ENCODE measurements at places on chromosomes 1 and 21. TPM values are rescaled to one million over a fixed set of nuclear protein-coding genes. Genes with fewer than 3 reads are reported as not detected.

GRCh38 chr1:171220081-171220420 lies 28.2 kb upstream of the FMO1 start:
- H3K27ac ChIP-seq, result peak overlapping the region; percentile 86
- H3K4me3 ChIP-seq, result peak overlapping the region; percentile 73
- H3K36me3 ChIP-seq, result no peaks in the 10 kb centered on the region
- H3K27me3 ChIP-seq, result no peaks in the 10 kb centered on the region
- peak; percentile 79 for DNase-seq

- H3K4me3 ChIP-seq, result no peak overlapping the region
- no peak overlapping the region for H3K27ac ChIP-seq
- H3K27me3 ChIP-seq, result peaks cover 92% of the 10 kb centered on the region
- no peaks in the 10 kb centered on the region for H3K4me1 ChIP-seq
- DNase-seq, result no peak
Observed at GRCh38 chr1:18849261-18849711, 10.2 kb downstream of the TAS1R2 start.

GRCh38 chr1:57420981-57421785 lies 2.7 kb downstream of the DAB1 start:
- H3K36me3 ChIP-seq, result no peaks in the 10 kb centered on the region
- peak overlapping the region; percentile 91 for H3K4me3 ChIP-seq
- DNase-seq, result no peak
- H3K27me3 ChIP-seq, result peaks cover 5% of the 10 kb centered on the region

The DIRAS3 gene
- total RNA-seq, result 1.0 TPM

DNA sequence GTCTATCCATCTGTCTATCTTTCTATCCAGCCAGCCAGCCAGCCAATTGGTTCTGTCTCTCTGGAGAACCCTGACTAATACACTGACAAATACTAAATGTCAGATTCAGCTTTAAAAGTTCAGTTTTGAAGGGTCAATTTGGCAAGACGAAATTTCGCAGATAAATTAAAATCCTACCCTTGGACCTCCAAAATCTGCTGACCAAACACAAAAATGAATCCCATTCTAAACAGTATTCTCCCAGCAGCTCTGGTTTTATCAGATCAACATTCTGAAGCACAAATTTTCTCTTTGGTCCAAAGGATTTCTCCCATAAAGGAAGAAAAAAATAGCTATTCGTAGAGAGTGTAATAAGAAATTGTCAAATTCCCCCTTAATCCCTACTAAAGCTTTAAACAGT lies 248.6 kb downstream of the RERE start:
- peaks cover 19% of the 10 kb centered on the region for H3K4me1 ChIP-seq
- peaks cover 14% of the 10 kb centered on the region for H3K36me3 ChIP-seq
- no peak overlapping the region for H3K27ac ChIP-seq
- no peak overlapping the region for H3K4me3 ChIP-seq

DNA sequence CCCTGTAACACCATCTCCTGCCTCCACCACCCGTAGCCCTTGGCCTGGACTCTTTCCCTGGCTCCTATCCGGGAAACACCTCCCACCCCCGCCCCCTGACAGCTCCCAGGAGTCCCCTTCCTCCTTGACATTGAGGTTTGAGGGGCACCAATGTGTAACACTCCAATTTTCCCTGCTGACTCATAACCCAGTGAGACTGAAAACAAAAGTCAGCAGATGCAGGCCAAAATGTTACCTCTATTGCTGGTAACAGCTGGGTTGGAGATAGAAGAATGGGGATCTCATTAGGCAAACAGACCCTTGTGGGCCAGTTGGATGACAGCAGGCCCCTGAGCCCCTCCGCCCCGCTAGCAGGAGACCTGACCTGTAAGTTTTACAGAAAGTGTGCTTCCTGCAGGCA lies 237.2 kb downstream of the KAZN start:
- no peak for DNase-seq
- no peak overlapping the region for H3K27ac ChIP-seq
- H3K4me1 ChIP-seq, result no peaks in the 10 kb centered on the region
- no peaks in the 10 kb centered on the region for H3K36me3 ChIP-seq
- no peaks in the 10 kb centered on the region for H3K27me3 ChIP-seq
- H3K4me3 ChIP-seq, result no peak overlapping the region

The NUF2 gene
- 28.2 TPM for total RNA-seq

- no peaks in the 10 kb centered on the region for H3K4me1 ChIP-seq
- H3K36me3 ChIP-seq, result no peaks in the 10 kb centered on the region
- H3K27me3 ChIP-seq, result no peaks in the 10 kb centered on the region
- no peak overlapping the region for H3K27ac ChIP-seq
- no peak overlapping the region for H3K4me3 ChIP-seq
- peak; percentile 44 for DNase-seq
Observed at GRCh38 chr1:202124142-202124541, 1.4 kb downstream of the GPR37L1 start.

DNA sequence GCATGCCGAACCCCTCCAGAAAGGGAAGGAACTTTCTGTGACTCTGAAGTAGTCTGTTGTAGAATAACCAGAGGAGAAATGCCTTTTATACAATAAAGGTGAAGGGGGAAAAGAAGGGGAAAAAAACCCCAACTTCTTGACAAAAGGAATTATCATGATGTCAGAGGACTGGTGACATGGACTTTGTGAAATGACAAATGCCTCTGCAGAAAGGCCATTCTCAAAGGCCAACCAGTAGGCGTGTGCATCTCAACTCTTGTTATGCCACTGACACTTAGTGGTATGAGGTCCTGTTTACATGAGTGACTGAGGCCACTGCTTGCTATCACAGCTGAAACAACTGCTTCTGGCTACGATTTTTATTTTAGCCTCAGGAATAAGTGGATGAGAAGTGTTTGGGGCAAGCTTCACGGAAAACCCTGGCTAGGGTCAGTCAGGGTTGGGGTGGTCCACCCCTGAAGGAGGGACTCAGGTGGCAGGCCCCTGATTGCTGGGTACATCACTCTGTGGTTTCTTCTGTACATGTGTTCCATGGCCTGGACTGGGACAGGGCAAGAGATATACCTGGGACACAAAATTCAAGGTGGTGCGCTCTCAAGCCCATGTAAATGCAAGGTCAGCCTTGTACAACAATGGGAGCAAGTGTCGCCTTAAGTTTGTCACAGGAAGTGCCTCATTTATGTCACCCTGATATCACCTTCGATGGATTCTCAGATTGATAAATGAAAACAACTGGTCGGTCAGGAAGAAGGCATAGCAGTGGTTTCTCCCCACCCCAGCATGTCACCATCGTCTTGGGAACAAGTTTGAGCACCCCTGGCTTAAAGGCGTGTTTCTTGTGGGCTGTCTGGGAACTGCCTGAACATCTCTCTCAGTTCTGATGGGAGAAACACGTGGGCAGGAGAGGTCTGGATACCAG lies 12.4 kb downstream of the RUNX1 start:
- no peaks in the 10 kb centered on the region for H3K27me3 ChIP-seq
- peak; percentile 12 for DNase-seq
- H3K36me3 ChIP-seq, result no peaks in the 10 kb centered on the region
- H3K4me3 ChIP-seq, result no peak overlapping the region

The NTRK1 gene
- total RNA-seq, result 0.44 TPM

The LAMTOR5 gene
- total RNA-seq, result 104 TPM

- no peak overlapping the region for H3K27ac ChIP-seq
- H3K27me3 ChIP-seq, result no peaks in the 10 kb centered on the region
- H3K4me1 ChIP-seq, result peaks cover 3% of the 10 kb centered on the region
- peaks cover 34% of the 10 kb centered on the region for H3K36me3 ChIP-seq
- no peak overlapping the region for H3K4me3 ChIP-seq
Observed at GRCh38 chr1:4724695-4725250, 70.4 kb downstream of the AJAP1 start.

The OR2T29 gene
- total RNA-seq, result not detected

DNA sequence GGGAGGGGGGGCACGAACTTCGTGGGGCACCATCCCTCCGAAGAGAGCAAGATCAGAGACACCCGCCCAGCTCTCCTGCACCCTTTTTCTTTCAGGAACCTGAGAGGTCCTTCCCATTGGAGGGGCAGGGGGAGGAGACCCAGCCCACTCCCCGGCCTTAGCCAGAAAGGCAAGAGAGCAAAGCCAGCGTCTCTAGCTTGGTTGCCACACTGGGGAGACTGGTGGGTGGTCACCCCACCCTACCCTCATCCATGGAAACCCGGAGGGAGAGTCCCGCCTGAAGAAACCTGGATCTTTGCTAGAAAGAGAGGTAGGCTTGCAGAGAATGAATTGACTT lies 246 bp downstream of the ATP2B4 start:
- H3K36me3 ChIP-seq, result no peaks in the 10 kb centered on the region
- no peaks in the 10 kb centered on the region for H3K27me3 ChIP-seq
- DNase-seq, result no peak
- peak overlapping the region; percentile 93 for H3K4me3 ChIP-seq

DNA sequence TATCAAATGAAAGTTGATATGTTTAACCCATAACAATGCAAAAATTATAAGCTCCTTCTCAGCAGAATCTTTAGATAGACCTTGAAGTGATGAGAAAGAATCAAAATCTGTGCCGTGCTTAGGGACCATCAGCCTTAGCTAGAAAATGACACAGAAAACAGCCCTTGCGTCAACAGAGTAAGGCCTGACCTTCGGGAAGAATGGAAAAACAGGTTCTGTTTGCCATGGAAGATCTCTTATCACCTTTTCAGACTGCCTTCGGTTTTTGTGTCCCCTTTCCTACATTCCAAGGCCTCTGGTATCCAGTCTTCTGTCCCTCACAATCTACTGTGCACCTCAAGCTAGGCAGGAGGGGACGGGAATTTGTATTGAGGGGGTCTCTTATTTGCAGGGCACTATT lies 37.6 kb upstream of the DPT start:
- H3K36me3 ChIP-seq, result no peaks in the 10 kb centered on the region
- no peak overlapping the region for H3K27ac ChIP-seq
- H3K27me3 ChIP-seq, result no peaks in the 10 kb centered on the region
- no peak overlapping the region for H3K4me3 ChIP-seq
